AG20443 (cell line): ENCODE measurements at places on chromosomes 3 and 15.

- DNase-seq = peak; percentile 27
Observed at GRCh38 chr3:113968986-113969385, 21.2 kb downstream of the ZDHHC23 start.

DNA sequence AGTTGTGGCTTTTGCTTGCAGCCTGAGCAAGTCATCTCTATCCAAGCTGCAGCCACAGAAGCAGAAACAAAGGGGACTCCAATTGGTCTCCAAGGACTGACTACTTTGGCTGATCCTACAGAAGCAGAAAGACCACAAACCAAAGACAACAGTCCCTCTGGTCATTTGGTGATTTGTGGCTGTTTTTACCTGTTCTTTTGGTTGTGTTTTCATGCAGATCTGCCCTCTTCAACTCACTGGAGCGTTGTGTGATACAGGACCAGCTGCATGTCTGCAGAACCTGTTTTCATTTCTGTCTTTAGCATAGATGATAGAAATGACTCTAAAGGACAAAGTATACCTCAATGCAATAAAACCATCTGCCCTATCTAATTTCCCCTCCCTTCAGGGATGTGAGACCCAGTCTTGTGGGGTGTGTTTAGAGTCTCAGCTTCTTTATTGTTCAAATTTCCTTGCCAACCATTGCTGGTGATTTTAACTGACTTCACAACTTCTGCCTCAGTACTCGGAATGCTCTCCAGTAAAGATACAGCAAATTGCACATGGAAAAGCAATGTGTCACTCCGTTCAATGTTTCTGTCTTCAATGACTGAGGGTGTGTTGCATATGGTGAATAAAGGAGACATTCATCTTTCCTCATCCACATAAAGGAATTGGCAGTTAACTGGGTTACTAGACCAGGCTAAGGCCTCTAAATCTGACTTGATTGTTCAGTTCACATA, 48.9 kb upstream of the SLC7A14 start:
- DNase-seq = no peak

GRCh38 chr15:31503256-31503655, 176.6 kb downstream of the KLF13 start:
- DNase-seq = no peak

- DNase-seq = no peak
Observed at GRCh38 chr3:176765382-176765900, 431.8 kb downstream of the TBL1XR1 start.

- DNase-seq = peak; percentile 39
Observed at GRCh38 chr15:49830391-49830790, 209.5 kb downstream of the DTWD1 start.

- no peak for DNase-seq
Observed at GRCh38 chr3:171811913-171812335, 1.6 kb upstream of the PLD1 start.

- no peak for DNase-seq
Observed at GRCh38 chr3:23911397-23911796, 5.4 kb downstream of the NKIRAS1 start.
